Mesendoderm (in vitro differentiated cells): ENCODE measurements at places on chromosomes 2 and 18.

DNA sequence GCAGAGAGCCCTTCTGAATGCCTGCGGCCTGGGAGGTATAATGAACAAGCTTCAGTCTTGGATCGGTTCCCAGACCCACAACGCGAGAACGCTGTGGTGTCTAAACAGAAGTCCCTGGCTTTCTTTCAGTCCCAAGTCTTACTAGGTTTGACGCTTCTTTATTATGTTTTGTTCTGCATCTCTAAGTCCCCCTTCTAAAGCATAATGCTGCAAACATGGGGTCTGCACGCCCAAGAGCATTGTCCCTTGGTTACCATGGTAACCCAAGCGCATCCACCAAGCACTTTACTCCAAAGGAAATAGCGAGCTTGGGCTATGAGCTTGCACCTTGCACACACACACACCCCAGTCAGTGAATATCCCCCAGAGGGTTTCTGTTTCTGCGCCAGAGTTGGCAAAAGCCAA is 193.7 kb downstream of the INO80D start:
- no peak for DNase-seq

- DNase-seq: no peak
Observed at GRCh38 chr2:127053731-127054603, 53.0 kb downstream of the BIN1 start.

GRCh38 chr18:70037431-70038061 is 89.9 kb upstream of the CD226 start:
- no peak for DNase-seq

DNA sequence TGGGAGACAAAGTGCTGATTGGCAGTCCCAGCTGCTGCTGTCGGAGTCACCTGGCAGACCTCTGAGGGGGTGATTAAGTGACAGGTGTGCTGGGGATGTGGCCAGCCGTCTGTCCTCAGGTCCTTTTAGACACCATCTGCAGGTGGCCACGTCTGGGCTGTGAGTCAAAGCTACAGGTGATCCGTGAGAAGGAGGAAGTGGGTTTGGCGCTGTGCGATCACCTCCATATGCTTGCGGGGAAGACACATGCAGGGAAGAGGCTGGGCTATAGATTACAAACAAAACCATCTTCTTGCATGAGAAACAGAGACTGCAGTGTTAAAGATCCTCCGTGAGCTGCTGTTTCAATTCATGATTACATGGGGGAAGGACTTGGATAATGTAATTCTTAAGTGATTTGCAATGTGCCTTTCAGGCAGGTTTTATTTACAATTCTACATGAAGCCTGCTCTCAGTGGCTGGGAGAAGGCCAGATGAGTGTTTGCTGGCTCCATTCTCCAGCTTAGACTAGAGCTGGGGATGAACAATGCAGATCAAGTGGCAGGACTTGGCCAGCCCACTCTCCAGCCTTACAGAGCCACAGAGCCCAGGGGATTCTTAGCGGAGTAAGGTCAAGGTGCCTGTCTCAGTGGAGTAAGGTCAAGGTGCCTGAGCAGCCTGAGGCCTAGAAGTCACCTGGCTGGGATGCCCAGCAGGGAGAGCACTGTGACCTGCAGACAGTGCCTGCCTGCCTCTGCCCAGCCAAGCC is 87.8 kb downstream of the LYPD1 start:
- no peak for DNase-seq

DNA sequence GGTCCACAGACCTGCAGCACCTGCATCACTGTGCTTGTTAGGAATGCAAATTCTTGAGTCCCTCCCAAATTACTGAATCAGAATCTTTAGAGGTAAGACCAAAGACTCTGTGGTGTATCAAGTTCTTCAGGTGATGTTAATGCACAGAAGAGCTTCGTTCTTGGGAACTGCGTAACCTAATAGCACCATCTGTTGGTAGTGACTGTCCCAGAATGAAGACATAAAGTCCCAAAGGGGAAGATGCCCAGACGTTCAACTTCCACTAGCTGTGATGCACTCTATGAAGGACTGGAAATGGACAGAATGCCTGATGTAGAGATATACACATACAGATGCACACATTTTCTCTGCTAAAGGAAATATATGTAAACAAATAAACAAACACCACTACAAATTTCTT is 576.0 kb downstream of the LRP1B start:
- DNase-seq: peak; percentile 67

- DNase-seq: no peak
Observed at GRCh38 chr2:108806371-108807113, 20.0 kb downstream of the CCDC138 start.

DNA sequence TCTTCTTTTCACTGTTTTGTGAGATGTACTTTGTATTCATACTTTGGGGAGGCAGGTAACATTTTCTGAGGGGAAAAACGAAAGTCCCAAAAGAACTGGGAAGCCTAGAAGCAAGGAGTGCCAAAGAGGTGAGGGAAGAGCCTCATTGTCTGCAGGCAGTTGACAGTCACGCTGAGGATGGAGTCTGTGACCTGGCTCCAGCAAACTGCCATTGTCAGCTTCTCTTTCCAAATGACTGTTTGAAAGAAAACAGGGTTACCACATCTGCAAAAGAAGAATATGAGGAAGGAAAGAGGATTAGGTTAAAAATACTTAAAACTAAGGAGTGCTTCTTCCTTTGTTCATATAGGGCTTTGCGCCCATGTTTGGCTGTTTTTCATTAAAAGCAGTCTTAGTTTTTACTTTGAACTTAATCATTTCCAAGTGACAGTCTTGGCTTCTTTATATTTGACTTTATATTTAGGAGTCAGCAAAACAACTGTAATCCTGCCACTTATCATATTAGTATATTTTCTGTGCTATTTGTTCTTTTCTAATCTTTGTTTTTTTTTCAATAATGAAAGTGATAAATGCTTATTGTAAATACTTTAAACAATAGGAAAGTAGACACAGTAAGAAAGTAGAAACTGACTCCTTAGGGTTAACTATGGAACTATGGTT is 35.0 kb downstream of the CERS6 start:
- DNase-seq: peak; percentile 54

DNA sequence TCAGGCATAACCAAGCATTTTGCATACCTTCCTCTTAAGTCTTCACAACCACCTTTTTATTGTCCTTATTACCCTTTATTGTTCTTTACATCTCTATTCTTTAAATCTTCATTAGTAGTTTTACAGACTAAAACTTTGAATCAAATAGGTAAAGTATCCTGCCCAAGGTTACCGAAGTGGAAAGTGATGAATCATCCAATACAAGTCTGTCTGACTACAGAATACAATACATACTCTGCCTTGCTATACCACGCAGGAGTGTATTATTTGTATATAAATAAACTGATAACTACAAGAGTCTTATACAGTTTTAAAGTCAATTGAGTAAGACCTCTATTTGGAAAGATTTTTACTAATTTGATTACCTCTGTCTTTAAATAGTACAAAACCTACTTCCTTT is 196.0 kb downstream of the ZEB2 start:
- DNase-seq: no peak

GRCh38 chr2:43488737-43489136 is 107.1 kb downstream of the THADA start:
- no peak for DNase-seq

DNA sequence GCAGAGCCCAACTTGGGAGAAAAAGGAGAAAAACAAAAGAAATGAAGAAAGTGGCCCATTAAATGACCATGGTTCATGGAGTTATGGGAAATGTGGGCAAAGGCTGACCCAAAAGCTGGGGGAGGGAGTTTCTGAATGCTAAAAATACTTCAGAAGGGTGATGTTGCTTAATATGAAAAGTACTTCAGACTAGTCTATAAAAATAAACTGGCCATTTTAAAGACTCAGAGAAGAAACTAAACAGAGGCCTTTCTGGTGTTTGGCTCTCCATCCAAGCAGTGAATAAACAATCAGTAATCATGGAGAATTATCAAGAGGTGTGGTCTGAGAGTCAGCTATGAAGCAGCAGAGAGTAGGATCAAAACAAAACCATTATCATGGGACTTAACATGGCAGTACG is 160.8 kb upstream of the MAPRE2 start:
- DNase-seq: no peak

- DNase-seq: no peak
Observed at GRCh38 chr18:10131081-10131459, 217.3 kb downstream of the VAPA start.

GRCh38 chr2:207008105-207008990 is 69.0 kb downstream of the CPO start:
- peak; percentile 98 for DNase-seq

DNA sequence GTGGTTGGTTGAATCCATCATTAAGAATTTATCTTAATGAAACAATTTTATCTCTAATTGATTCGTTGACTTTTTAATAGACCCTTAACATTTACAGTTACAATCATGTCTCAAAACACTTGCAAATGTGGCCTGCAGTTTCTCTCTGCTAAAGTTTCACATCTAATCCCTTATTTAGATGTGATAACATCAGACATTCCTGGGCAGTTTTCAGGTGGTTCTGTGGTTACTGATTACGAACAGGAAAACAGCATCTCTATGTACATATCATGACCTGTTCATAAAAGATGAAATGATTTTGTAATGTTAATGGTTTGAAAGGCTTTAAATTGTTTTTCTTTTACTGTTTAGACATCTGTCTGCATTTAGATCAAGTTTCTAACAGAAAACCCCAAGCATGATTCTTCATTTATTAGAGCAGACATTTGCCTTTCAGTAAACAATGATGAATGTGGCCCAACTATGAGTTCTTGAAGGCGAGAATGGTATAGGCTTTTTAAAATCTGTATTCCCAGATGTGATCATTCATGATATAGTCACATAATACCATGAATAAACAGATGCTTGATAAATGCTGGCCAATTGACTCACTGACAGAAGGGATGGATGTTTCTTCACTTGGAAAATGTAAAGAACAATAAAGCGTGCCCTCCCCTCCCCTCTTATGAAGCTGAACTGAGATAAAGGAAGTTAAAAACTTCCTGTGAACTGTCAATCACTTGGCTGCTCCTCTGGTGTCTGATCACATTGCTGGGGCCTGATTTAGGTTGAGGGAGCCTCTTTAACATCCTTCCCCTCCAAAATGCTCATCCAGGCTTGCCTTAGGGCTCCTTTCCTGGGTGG is 3.5 kb downstream of the CAPN14 start:
- DNase-seq: no peak

- no peak for DNase-seq
Observed at GRCh38 chr2:174600349-174600748, 2.7 kb upstream of the WIPF1 start.

DNA sequence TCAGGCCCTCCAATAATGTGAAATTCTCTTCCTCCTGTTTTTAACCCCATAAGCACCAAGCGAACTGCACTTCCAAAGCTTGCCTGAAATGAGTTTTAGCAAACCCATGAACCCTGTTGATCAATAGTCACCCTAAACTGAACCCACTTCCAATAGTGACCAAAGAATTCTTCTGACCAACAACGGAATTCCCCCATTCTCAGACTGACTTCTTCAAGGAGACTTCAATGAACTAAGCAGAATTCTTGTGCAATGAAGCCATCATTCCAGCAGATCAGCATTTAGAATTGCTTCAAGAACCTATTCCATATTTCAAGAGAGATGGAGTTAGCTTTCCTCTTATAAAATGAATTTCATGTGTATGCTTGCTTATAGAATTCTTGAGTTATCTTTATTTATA is 176.9 kb upstream of the FN1 start:
- peak; percentile 70 for DNase-seq

- DNase-seq: no peak
Observed at GRCh38 chr2:120571015-120571728, 164.5 kb upstream of the GLI2 start.

DNA sequence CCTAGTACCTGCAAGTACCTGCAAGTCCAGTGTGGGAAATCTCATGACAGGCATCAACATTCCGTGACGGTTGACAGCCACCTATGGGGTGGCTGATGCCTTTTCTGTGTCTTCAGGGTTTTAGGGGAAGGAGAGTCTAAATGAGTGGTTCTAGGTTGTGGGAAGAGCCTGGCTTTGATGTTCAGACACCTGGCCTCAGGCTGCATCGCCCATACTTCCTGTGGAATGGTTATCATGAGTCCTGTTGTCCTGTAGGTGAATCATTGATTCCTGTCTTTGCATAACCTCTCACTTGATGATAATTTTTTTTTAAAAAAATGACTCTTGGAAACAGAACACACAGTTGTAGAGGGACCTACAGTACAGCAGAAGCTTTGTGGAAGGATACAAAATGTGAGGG is 108.9 kb downstream of the NEDD4L start:
- no peak for DNase-seq

GRCh38 chr2:45259138-45259537 is 249.9 kb upstream of the SIX2 start:
- peak; percentile 35 for DNase-seq

GRCh38 chr18:80223581-80224148 is 23.6 kb downstream of the PARD6G start:
- peak; percentile 68 for DNase-seq

GRCh38 chr18:21664069-21664468 is 40.5 kb downstream of the ABHD3 start:
- DNase-seq: no peak

DNA sequence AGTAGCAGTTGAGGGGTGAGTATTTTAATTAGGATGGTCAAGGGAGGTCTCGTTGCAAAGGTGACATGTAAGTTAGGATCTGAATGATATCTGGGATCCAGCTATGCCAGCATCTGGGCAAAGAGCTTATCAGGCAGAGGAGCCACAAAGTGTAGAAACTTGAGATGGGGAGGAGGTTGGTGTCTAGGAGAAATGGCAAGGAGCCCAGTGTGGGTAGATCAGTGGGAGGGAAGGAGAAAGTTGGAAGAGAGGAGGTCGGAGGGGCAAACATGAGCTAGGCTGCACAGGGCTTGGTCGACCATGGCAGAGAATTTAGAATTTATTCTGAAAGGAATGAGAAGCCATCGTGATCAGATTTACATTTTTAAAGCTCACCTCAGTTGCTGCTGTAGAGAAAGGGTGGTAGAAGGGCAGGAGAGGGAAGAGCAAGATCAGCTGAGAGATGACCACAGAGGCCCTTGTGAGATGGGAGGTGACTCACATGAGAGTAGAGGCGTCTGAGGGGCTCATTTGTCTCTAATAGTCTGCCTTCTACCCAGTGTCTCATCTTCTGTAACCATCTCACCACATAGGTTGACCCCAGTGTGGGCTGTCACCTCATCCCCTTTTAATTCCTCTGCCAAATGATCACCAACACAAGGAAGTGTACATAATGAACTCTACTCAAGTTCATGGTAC is 170.0 kb downstream of the ETAA1 start:
- no peak for DNase-seq

DNA sequence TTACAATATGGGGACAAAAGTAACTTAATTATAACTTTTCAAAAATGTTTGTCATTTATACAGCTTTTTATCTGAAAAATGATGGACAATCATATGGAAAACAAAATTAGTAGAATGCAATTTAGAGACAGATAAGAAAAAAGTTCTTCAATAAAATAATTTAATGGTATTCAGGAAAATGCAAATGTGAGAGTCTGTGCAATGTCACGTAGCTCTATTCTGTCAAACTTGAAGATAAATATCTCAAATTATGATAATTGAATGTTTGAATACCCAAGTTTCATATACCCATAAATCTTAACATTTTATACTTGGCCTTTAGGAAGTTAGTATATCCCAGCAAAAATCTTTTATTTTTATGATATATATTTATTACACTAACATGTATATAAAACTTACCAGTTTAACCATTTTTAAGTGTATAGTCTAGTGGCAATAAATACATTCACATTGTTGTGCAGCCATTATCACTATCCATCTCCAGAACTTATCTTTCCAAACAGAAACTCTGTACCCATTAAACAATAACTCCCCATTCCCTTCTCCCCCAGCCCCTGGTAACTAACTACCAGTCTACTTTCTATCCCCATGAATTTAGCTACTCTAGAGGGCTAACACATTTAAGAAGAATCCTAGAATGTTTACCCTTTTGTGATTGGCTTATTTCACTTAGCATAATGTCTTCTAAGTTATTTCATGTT is 311.5 kb downstream of the SOCS6 start:
- no peak for DNase-seq

GRCh38 chr18:55841314-55841713 is 253.3 kb upstream of the TCF4 start:
- no peak for DNase-seq
